ENCODE measurements at places on chromosomes 11 and 22.

DNA sequence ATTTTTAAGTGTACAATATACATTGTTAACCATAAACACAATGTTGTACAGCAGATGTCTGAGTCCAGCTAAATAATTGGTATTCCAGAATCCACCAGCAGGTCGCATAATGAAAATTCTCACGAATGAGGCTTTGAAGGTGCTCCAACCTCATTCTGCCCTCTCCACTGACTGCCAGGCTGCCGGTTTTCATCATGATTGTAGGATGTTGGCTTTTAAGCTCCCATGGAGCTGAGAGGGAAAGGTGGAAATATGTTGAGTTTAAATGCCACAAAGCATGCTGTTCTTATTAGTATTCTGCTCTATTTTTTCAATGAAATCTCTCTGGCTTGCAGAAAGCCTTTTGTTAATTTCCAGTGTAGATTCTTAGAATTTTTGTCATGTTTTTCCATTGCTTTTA lies 337.2 kb upstream of the DDI1 start:
- DNase-seq: no peak

GRCh38 chr22:39537975-39538374 lies 5.4 kb upstream of the RPS19BP1 start:
- DNase-seq: no peak

DNA sequence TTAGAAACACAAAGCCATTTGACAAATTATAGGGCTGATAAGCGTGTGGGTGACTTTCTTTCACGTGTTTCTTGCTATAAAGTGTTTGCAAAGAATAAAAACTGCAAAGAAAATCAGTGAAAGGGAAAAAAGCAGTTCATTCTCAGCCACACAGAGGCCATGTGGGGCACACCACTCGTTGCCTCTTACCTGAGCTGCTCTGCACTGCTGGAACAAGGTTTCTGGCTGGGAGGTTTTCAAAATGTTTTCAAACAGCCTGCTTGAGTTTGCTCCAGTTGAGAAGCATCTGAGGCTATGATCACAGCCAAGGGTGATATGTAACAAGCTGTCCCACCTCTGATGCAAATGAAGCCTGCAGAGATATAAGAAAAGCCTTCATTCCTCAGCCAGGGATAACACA lies 14.7 kb upstream of the VSIG10L2 start:
- no peak for DNase-seq

DNA sequence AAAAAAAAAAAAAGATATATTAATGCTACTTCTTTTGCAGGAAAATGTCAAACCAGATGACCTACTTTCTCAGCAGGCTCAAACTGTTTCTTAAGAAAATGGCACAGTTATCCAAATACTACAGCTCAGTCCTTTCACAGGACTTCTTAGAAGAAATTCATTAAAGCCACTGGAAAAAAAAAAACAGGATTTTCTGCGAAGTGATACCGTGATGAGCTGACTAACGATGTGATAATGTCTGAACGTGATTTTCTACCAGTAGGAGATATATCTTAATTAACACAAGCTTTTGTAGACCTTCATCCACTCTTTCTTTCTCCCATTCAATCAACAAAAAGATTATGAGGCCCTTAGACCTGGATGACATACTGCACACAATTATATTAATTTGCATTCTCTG lies 132.4 kb downstream of the NOX4 start:
- DNase-seq: no peak

DNA sequence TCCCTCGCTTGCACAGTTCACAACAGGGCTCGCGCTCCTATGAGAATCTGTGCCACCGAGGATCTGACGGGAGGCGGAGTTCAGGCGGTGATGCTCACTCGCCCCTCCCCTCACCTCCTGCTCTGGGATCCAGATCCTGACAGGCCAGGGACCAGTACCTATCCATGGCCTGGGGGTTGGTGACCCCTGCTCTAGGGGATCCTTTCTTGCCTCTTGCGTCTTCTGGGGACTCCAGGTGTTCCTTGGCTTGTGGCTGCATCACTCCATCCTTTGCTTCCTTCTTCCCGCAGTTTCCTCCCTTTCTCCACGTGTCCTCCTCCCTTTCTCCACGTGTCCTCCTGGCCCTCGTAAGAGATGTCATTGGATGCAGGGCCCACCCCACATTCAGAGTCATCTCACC lies 30.6 kb upstream of the KRTAP5-7 start:
- DNase-seq: no peak

GRCh38 chr11:86805873-86806310 lies 5.5 kb downstream of the PRSS23 start:
- DNase-seq: no peak

- DNase-seq: no peak
Measured at GRCh38 chr22:48391171-48391711, 1436.4 kb downstream of the BRD1 start.

DNA sequence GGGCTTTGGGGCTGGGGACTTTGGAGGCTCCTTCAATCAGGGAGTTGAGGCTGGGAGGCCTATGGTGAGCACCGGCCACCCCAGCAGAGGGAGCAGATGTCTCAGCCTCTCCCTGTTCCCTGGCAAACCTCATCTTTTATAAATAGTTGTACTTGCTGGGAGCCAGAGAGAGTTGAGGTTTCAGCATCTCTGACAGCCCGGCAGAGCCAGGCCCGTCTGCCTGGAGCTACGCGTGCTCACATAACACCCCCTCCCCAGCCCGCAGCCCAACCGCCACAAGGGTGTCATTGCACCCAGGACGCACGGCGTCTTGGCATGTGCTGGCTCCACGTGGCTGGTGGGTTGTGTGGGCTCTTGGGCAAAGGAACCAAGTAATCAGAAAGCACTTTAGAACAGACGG lies 127.1 kb downstream of the CHST1 start:
- no peak for DNase-seq

- DNase-seq: no peak
Measured at GRCh38 chr11:111098091-111098490, 147.4 kb upstream of the POU2AF2 start.

GRCh38 chr11:69343401-69344321 lies 49.7 kb downstream of the MYEOV start:
- no peak for DNase-seq

DNA sequence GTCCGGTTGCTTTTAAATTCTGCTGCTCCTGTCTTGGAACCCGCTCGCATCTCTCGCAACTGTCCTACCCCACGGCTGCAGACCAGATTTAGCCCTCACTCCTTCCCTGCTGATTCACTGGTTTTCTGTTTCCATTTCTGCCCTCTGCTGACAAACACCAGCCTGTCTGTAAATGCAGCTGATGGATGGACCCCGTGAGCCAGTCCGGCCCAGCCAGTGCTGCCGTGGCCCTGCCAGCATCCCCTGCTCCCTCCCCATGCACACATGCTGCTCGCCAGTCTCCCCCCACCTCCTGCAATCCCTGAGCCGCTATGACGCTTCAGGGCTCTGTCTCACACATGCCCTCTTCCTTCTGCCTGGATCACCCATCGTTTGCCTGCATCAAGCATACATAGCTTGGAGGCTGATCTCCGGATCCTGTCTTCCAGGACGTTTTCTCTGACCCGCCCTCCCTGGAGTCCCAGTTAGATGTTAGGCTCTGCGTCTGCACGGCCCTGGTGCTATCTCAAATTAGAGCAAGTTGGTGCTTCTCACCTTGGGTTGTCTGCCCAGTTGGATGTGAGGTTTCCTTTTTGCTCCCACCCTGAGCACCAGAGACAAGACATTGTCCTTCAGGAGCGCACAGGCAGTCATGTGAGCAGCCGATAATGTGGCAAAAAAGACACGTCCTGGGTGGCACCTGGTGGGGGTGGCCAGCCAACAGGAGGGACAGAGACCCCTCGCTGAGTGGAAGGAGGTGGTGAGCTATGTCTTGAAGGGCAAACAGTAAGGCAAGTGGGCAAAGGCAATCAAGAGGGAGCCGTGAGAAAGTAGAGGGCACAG lies 4.3 kb upstream of the ACR start:
- DNase-seq: no peak

- DNase-seq: no peak
Measured at GRCh38 chr11:80899381-80899780, 1458.6 kb upstream of the TENM4 start.

GRCh38 chr22:20180640-20181039 lies 29.8 kb upstream of the CCDC188 start:
- no peak for DNase-seq

GRCh38 chr22:29152045-29152953 lies 53.4 kb upstream of the EMID1 start:
- DNase-seq: no peak

DNA sequence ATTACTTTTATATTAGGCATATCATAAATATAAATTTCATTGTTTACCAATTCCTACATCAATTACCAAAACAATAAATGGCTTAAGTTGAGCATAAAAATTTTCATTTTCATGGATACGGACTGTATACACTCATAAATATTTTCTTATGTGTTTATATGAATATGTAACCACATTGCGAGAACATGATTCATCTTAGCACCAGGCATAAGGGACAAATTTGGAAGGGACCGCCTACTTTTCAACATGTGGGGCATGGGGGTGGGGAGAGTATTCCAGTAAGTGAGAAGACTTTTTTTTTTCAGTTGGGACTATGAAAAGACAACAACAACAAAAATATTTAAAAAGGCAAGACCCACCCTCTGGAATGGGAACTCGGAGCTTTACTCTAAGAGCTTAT lies 296.1 kb downstream of the RAB38 start:
- no peak for DNase-seq
